ENCODE measurements at places on chromosomes 16 and 17. TPM values are rescaled to one million over a fixed set of nuclear protein-coding genes. Genes with fewer than 3 reads are reported as not detected.

The FA2H gene
- total RNA-seq, result not detected

The CSH1 gene
- not detected for total RNA-seq

The HOXB6 gene
- 5.3 TPM for total RNA-seq

The ACSM2A gene
- total RNA-seq, result not detected

The GPR179 gene
- under 0.01 TPM for total RNA-seq
